Smooth muscle cell of bladder (primary cell): ENCODE measurements at places on chromosomes 3 and 15. TPM values are rescaled to one million over a fixed set of nuclear protein-coding genes. Genes with fewer than 3 reads are reported as not detected.

Gene MYL3
- total RNA-seq = not detected in 2 replicates

Gene AHSG
- total RNA-seq = not detected in 2 replicates

Gene SAMD7
- not detected in 2 replicates for total RNA-seq

Gene SMCO1
- total RNA-seq = not detected in 2 replicates

Gene DLL4
- total RNA-seq = 0.46 and 0.85 TPM in 2 replicates

Gene SI
- total RNA-seq = not detected in 2 replicates

Gene IL20RB
- 2.7 and 12.5 TPM in 2 replicates for total RNA-seq

Gene UBE2E1
- total RNA-seq = 73.6 and 75.1 TPM in 2 replicates

Gene ROBO1
- total RNA-seq = 98.5 and 150 TPM in 2 replicates

Gene LRRK1
- total RNA-seq = 6.8 and 12.9 TPM in 2 replicates

Gene CPN2
- total RNA-seq = not detected in 2 replicates

Gene ROPN1
- not detected in 2 replicates for total RNA-seq

Gene CFAP100
- total RNA-seq = not detected in 2 replicates

Gene FANCD2
- 2.0 and 2.6 TPM in 2 replicates for total RNA-seq

Gene LINGO1
- not detected in 2 replicates for total RNA-seq

Gene CCR3
- 0.09 TPM in 1 of 2 replicates, not detected in the other for total RNA-seq

Gene TMIE
- 0.09 TPM in 1 of 2 replicates, not detected in the other for total RNA-seq

Gene CAMK1
- total RNA-seq = 33.0 and 34.3 TPM in 2 replicates

Gene CHL1
- 2.6 and 4.0 TPM in 2 replicates for total RNA-seq

Gene NR1I2
- total RNA-seq = not detected in 2 replicates

Gene ANKRD34C
- not detected in 2 replicates for total RNA-seq

Gene SPINT1
- total RNA-seq = 0.18 and 0.43 TPM in 2 replicates

Gene SPINK8
- not detected in 2 replicates for total RNA-seq

Gene RPL22L1
- total RNA-seq = 50.4 and 90.0 TPM in 2 replicates

Gene RBP2
- not detected in 2 replicates for total RNA-seq

Gene CYP8B1
- total RNA-seq = not detected in 2 replicates

Gene PROS1
- 16.9 and 19.2 TPM in 2 replicates for total RNA-seq

Gene AMOTL2
- 92.3 and 123 TPM in 2 replicates for total RNA-seq

Gene EXD1
- not detected in 2 replicates for total RNA-seq

Gene RNU5B-1
- total RNA-seq = not detected in 2 replicates

Gene ST8SIA2
- total RNA-seq = not detected in 2 replicates

Gene SERPINI2
- total RNA-seq = not detected in 2 replicates

Gene TRH
- 0.37 TPM in 1 of 2 replicates, not detected in the other for total RNA-seq

Gene TUSC7
- total RNA-seq = not detected in 2 replicates

Gene NLGN1
- 4.0 and 8.7 TPM in 2 replicates for total RNA-seq

Gene PP2D1
- not detected in 2 replicates for total RNA-seq

Gene AKAP13
- total RNA-seq = 50.9 and 70.6 TPM in 2 replicates

Gene GOLGA6L7
- total RNA-seq = not detected in 2 replicates

Gene CACNA1D
- 0.14 and 0.28 TPM in 2 replicates for total RNA-seq

Gene GATM
- 0.14 and 0.55 TPM in 2 replicates for total RNA-seq

Gene GOLGA6L10
- 0.28 and 0.71 TPM in 2 replicates for total RNA-seq

Gene AP2M1
- 773 and 801 TPM in 2 replicates for total RNA-seq

Gene ZNF860
- 0.28 TPM in 2 replicates for total RNA-seq

Gene PPP2R3A
- 7.0 and 7.5 TPM in 2 replicates for total RNA-seq
